ENCODE measurements at places on chromosomes 2 and 18.

- DNase-seq, result no peak
These were observed 327.0 kb downstream of the ZNF516 start for GRCh38 chr18:76167845-76168621.

DNA sequence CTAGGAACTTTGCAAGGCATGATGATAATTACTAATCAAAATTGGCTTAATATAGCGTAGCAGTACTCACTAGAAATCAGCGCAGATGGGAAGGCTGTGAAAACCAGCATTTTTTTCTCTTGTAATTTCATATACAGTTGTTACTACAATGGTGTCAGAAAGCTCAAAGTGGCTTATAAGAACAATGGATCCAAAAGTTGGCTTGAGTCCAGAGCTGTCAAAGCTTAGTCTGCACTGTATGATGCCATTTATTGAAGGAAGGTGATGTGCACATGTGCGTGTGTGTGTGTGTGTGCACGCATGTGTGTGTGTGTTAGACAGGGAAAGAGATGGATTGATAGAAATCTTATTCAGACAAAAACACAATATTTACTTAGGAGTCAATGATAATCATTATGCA, 341.3 kb downstream of the TGIF1 start:
- DNase-seq, result no peak

GRCh38 chr18:11785444-11786055, 65.7 kb upstream of the CHMP1B start:
- no peak for DNase-seq

- no peak for DNase-seq
These were observed 1.6 kb downstream of the COX7A2L start for GRCh38 chr2:42359304-42359964.

GRCh38 chr2:144456680-144457079, 63.2 kb downstream of the ZEB2 start:
- DNase-seq, result no peak

DNA sequence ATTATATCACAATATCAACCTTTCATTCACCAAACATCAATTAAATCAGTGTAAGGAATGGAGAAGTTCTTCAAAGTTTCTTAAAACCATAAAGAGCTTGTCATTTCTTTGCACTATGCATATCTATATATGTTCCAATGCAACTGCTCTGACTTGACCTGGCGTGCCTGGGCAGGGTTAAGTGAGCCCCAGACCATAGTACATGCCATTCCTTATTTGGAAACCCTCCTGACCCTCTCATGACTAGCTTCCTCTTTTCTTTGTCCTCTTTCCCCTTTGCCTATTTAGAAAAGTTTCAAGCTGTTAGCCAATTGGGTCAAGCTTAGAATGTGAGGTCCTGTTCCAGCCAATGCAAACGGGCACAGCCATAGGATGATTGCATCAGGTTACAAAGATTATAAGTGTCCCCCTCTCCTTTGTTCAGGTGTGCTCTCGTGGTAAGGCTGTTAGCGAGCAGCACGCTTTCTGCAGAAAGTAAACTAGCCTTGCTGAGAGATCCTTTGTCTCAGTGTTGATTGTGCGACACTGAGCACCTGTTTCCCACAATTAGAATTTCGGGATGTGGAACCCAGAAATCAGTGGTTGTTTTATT, 78.2 kb upstream of the UXS1 start:
- DNase-seq, result no peak

DNA sequence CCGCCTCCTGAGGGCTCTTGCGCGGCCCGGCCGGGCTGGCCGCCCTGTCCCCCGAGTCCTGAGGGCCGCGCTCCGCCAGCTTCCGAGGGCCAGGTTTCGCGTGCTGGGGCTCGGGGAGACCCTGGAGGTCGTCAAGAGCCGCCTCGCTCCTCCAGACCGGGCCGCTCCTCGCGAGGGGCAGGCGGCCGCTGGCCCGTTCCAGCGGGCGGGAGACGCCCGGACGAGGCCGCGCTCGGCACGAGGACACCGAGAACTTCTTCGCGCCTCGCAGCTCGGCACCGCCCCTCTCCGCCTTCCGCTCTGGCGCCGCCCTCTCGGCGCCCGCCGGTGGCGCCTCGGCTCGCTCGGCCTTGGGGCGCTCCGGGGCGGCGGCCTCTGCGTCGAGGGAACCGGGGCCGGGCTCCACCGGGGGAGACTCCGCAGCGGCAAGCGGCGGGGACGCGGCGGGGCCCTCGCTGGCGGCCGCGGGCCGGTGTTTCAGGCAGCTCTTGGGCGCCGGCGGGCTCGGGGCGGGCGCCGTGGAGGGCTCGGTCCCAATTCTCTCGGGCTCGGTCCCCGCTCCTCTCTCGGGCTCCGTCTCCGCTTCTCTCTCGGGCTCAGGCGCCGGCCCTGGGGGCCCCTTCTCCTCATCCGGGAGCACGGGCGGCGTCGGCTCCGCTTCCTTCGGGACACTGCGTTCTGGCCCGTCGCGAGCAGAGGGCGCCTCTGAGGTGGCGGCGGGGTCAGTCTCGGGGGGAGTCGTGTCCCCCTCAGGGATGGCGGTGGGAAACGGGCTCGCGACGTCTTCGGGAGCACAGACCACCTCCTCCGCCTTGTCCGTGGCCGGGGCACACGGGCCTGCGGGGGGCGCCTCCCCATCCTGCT, 91.6 kb upstream of the MGAT4A start:
- no peak for DNase-seq

DNA sequence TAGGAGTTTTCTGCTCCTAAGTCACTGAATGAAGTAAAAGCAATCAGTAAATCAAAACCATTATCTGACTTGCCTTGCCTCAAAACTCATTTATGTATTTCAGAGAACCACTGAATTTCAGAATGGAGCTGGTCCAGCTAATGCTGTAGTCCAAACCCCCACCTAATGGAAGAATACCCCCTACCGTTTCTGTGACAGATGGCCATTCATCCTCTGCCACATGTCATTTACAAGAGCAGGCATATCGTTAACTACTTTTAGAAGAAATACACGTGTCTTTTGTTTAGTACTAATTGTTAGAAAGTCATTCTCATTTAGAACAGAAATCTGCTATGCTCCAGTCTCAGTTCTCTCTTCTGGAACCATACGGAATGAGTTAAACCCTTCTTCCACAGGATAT, 12.8 kb upstream of the GALNT5 start:
- no peak for DNase-seq
